ENCODE measurements at places on chromosomes 1 and 21.

DNA sequence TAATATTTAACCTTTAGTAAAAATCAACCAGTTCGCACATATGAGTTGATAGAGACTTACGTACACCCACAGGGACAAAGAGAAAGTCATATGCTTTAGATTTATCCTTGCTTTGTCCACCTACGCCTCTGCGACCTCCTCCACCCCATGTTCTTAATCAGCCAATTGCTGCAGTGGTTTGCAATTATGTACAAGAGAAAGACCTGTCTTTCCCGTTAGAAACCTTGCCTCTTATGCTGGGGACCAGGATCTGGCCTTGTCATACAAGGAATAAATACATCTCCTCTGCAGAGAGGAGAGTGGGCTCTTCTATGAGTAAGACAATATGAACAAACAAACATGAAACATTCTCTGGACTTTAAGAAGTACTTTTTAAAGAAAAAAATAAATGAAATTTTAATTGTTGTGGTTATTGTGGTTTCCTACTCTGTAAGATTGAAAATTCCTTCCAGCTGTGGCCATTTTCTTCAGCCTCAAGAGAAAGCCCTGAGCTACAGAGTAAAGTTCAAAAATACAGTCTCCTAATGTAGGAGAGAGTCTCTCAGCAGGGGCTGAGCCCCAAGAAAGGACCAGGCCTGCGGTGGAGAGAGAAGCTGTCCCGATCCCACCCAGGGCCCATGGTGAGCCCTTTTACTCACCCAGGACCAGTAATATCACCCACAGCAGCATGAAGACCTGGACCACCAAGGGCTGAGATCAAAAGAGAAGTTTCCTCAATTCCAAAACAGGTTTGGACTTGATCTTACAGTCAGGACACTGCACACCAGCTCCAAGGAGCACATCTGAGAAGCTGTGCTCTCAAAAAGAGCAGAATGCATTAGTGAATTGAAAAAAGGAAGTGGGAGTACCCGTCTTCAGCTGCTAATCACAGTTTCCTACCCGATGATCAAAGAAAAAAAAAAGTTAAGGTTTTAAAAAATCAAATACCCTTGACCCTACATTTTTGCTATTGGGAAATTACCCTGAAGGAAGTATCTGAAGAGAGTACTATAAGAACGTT lies at the start of gene FCRL5:
Gene FCRL5, minus strand, starts transcription at position 822 of the 1,000 bp plus-strand sequence. Its CDS starts 153 bp downstream, at position 669.
- no peak for DNase-seq

DNA sequence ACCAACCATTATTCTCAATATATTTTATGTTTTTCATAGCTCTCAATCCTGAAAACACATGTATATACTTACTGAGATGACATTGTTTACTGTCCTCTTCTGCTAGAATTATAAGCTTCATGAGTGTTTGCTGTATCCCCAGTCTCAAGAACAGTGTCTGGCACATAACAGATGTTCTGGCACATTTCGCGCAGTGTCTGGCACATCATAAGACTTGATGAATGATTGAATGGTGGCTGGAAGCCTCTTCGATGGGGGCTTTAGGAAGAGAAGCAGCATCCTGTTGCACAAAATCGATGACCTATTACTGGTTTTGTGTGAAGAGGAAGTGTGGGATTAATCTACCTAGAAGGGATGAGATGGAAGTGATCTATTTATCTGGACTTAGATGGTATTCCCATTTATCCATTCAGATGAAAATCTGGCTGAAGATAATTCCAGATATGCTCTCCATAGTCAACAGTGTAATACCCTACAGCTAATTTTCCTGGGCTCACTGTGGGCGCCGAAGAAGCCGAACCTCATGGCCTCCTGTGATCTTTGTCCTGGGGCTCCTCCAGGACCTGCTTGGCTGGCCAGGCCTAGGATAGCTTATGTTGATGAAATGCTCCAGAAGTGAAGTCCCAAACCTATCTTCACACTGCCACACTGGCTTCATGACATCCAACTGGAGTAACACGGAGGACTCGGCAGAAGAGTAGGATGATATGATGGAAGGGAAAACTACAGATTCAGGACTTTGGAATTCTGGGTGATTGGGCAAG lies 26.5 kb downstream of the CD34 start:
- no peak for DNase-seq

- DNase-seq, result no peak
Measured at GRCh38 chr1:59113876-59114457, 182.9 kb upstream of the FGGY start.

DNA sequence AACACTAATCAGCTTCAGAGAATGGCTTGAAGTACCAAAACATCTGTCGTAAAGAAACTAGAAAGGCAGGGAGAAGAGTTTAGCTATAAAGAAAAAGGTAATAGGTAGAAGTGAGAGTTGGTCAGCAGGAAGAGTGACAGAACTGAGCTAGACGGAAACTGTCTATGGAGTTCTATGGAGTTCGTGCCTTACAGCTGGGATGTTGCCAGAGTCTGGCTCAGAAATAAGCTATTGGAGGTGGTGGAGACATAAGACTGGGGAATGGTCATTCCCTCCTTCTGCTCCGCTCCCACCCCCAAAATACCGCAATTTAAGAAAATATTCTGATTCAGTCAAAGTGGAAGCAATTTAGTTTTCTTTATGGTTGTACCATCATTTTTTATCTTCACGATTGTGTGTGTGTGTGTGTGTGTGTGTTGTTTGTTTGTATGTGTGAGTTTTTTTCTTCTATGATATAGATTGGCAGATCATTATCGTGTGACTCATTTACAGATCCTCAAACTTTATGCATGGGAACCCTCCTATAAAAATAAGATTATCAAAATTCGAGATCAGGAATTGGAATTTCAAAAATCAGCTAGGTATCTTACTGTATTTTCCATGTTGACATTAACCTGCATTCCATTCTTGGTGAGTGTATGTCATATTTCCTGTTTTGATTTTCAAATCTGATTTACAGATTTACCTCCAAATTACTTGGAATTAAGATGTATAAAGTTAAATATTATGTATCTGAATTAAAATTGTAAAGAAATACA lies 79.0 kb downstream of the HSPA13 start:
- no peak for DNase-seq

- DNase-seq, result no peak
Measured at GRCh38 chr1:93963585-93963984, 54.4 kb upstream of the GCLM start.

DNA sequence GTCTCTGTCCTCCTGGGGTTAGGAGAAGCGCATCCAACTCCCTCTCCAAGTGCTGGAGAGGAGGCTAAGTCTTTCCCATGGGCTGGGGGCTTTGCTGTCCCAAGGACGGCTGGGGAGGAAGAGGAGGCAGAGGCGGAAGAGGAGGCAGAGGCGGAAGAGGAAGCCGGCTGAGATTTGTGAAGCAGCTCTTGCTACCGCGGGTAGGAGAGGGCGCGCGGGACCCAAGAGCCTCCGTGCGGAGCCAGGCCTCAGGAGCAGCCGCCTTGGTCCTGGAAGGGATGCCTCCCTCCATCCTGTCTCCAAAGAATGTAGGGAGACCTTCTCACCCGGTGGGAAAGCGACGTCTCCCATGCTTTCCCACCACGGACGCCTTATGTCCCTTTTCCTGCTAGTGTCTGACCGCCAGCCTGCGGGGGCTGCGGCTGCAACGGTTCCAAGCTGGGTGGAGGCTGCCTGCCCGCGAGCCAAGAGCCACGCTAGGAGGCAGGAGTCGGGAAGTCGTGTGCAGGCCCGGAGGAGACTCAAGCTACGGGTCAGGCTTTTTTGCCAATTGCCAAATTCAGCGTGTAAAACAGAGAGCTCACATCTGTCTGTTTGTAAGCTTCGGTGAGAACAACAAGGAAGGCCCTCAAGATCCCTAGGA lies 320.3 kb downstream of the FAM72C start:
- DNase-seq, result no peak

- no peak for DNase-seq
Measured at GRCh38 chr1:200366577-200367253, 43.1 kb downstream of the ZNF281 start.

- no peak for DNase-seq
Measured at GRCh38 chr1:193549081-193549480, 362.7 kb upstream of the B3GALT2 start.

- DNase-seq, result no peak
Measured at GRCh38 chr1:243917863-243918565, 68.0 kb upstream of the AKT3 start.

DNA sequence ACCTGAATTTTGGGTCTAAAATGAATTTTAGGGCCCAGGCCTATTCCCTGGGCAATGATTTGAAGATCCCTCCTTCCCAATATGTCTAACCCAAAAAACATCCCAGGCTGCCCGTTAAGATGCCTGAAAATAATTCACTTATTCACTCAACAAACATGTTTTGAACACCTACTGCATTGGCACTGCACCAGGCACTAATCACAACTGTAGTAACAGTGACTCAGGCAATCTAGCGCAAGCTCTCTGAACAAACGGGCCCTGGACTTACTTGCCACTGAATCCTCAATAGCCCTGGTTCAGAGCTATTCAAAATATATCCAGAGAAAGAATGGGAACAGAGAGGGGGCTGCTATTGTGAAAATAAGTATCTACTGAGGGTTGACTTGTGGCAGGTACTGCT lies 4.2 kb downstream of the CD244 start:
- DNase-seq, result no peak

- DNase-seq, result no peak
Measured at GRCh38 chr1:87916965-87917364, 588.3 kb downstream of the LMO4 start.

DNA sequence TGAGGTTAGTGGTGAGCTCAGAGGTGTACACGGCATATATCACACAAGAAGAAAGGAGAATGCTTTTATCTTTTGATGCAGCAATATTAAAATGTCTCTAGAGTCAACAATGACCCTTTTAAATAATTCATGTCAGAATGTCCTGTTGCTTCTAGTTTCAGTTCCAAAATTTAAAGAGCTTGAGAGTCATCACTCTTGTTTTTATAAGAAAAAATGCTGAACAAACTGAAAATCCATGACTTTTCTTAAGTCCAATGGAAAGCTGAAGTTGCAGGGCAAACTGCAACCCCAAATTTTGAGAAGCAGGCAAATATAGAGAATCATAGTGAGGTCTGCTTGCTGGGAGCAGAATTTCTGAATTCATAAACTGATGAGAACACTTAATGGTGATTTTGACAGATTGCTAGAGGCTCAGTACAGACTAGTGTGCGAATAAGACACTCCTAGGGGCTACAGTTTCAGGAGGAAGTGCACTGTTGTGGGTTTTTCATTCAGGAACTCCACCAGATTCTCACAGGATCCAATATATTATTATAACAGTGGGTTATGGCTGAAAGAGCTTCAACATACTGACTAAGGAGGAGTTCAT lies 135.1 kb downstream of the CLIC6 start:
- DNase-seq, result no peak

DNA sequence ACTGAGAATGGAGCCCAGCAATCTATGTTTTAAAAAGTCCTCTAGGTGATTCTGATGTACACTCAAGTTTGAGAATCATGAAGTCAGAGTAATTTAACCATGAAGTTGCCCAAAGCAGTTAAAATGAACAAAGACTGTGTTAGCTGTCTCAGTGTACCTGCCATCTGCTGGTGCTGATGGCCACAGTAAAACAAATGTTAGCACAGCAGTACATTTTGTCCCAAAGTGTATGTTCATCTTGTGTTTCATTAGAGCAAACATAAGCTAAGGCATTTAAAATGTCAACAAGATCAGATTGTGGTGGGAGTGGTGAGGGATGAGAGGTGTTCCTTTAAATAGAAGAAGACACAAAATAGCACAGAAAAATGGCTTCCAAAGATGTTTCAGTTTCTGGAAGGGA lies 31.1 kb downstream of the FYB2 start:
- no peak for DNase-seq

DNA sequence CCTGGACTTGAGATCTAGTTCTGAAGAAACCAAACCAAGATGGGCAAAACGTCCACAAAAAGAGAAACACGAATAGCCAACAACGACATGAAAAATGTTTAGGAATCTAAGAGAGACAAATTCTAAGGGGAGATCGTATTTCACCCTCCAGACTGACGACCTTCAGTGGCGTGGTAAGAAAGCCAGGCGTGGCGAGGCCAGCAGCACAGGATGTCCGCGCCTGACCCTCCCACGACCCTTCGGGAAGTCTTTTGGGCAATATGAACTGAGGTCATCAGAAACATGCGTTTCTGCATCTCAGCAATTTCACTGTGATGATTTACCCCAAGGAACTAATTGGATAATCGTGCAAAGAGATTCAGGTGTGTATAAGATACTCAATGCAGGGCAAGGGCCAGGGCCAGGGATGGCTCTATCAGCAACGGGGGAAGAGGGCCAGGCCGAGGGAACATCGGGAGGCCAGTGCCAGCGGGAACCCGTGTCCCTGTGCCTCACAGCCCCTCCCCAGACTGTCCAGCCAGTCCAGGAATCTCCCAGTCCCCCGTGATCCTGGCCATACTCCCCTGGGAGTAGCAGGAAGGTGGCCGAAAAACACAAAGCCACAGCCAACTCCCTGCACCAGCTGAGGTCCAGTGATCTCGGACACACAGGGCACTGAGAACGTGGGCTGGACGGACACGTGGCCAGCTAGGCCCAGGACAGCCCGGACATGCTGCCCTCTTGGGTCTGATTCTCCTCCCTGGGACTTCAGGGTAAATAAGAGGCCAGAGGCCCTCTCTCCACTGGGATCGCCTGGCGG lies 53.6 kb upstream of the ADARB1 start:
- DNase-seq, result no peak

DNA sequence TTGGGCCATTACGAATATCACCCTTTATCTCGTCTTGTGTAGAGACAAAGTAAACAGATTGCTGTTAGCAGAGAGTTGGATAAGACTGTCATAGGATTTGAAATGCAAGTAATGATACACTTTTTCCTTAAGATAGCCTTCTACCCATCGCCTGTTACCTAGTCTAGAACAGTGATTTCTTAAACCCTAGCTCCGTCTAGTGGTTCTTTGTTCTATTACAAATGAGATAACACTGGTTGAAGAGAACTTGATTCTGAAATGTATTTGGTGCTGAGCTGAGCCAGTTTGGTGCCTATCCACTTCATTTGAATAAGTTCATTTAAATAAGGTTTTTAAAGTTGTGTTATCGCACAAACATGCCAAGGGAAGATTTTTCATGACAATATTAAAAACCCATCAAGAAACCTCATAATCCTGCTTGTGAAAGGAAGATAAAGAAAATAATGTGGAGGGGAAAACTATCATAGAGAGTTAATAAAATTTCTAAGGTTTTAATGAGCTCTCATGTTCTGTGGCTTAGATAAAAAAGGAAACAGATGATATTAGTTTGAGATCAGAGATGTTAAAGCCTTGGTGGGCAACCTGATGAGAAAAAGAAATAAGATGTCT lies 1.5 kb upstream of the KCNH1 start:
- DNase-seq, result peak; percentile 63

GRCh38 chr1:81725823-81726222 lies 74.9 kb upstream of the ADGRL2 start:
- no peak for DNase-seq

GRCh38 chr1:244662599-244662998 lies 9.7 kb downstream of the DESI2 start:
- no peak for DNase-seq

Measured in COLO829 (cell line).